ENCODE measurements at places on chromosomes 4 and X. TPM values are rescaled to one million over a fixed set of nuclear protein-coding genes. Genes with fewer than 3 reads are reported as not detected.

GRCh38 chr4:38678078-38678477 is 14.1 kb downstream of the KLF3 start:
- no peak for DNase-seq

Gene NPY2R
- not detected for total RNA-seq

GRCh38 chr4:8201321-8201781 is 2.3 kb downstream of the SH3TC1 start:
- no peak for DNase-seq

DNA sequence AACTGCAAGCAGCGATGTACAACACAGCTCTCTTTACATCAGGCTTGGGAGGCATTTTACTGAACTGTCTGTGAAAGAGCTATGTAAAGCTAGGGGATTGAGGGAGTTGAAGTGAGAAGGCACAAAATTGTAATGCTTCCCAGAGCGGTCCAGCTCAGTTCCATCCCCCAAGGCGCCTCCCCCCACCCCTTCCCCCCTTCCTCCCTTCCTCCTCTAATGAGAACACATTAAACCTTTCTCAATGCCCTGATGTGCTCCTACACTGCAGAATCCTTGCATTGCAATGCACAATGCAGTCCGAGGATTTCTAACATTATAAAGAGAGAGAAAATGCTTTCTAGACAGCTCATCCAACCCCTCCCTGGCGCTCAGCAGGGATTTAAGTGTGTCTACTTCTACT is 73.9 kb downstream of the CXXC4 start:
- no peak for DNase-seq

DNA sequence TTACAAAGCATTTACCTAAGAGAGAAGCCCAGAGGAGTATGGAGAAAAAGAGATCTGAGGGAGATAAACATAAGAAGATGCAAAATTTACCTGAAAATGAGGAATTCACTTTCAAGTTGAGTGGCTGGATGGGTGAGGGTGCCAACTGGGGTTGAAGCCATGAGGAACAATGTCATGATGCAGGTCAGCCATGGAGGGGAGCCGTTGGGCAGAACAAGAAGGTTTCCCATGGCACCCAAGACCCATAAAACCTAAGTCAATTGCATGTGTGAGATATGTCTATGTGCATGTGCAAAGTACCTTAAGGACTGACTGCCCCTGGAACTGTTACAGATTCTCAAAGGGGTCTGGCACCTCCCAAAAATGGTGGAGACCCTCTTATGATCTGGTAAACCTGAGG is 46.6 kb upstream of the PRRG1 start:
- peak; percentile 26 for DNase-seq

Gene GABRQ
- not detected for total RNA-seq

Gene FAM47A
- not detected for total RNA-seq

Gene CXCL1
- not detected for total RNA-seq

- no peak for DNase-seq
Measured at GRCh38 chrX:45449982-45450381, 249.3 kb upstream of the DIPK2B start.

Gene RASSF6
- not detected for total RNA-seq

DNA sequence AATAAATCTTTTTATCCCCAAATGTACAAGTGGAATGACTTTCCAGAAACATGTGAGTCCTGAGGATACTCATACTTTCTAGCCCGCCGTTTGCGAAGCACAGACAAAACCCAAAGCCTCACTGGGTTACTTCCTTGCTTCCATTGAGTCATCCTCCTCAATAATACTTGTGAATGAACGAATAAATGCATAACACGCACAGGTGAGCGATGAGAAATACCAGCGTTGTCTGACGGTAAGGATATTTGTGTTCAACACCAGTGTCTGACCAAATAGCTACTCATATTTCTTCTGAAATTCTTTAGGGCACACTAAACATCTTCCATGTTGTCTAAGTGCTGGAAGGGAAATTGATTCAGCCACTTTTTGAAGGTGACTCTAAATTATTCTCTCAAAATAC is 36.0 kb downstream of the CCNG2 start:
- DNase-seq, result no peak

GRCh38 chr4:88481537-88481936 is 24.6 kb downstream of the HERC5 start:
- DNase-seq, result no peak

DNA sequence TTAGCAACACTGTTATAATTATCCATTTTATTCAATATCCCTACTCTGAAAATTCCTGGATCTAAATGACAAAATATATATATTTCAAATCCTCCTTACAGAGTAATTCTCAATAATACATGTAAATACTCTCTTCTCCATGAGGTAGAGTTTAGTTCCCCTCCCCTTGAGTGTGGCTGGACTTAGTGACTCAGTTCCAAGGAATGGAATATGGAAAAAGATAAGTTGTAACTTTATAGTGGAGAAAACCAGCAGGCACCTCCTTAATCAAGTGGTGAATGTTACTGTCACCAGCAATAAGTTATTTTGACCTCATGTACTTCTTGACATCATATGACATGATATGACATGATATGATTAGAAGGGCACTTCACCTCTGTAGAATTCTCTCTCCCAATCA is 302.0 kb downstream of the RAB28 start:
- no peak for DNase-seq

Gene NMU
- total RNA-seq, result 1.7 TPM

- DNase-seq, result peak; percentile 18
Measured at GRCh38 chr4:91058345-91058744, 931.2 kb downstream of the CCSER1 start.

GRCh38 chrX:9980927-9981326 is 13.8 kb downstream of the CLDN34 start:
- DNase-seq, result no peak

DNA sequence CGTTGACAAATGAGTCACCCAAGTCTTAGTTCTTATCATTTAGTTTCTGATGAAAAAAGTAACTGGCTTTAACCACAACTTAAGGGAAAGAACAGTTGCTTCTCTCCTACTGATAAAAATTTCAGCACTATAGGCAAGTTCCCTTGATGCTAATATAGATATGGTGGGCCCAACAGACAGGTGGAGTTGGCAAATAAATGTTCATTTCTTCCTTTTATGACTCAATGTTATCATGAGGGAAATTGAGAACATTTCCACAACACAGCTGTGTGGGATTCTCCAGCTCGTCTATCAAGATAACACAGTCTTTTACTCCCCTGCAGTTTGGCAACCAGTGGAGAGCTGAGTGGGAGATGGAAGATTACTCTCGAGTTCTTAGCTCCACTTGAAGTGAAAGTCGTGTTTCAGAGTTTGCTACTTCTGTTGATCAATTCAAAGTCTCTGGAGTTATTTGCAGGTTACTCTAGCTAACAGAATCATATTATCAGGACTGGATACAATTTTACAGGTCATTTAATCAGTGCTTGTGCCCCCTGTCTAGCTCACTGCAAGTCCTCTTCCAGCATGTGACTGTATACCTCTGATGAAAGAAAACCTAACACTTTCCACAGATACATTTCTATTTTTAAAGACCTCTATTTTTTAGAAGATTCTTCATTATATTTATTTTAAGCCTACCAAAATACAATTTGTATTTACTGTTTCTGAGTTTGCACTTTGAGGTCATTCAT is 270.6 kb upstream of the GK2 start:
- peak; percentile 63 for DNase-seq

DNA sequence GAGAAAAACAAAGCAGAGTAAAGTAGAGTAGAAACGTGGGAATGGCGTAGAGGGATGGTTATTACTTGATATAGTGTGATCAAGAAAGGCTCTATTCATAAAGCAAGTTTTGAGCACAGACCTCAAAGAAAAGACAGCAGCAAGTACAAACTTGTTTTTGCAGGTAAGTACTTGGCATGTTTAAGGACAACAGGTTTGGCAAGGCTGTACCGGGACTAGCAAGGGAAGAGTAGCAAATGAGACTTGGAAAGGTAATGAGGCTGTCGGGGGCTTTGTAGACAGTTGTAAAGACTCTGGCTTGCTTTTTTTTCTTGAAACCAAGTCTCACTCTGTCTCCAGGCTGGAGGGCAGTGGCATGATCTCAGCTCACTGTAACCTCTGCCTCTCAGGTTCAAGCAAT is 40.9 kb downstream of the NEK1 start:
- no peak for DNase-seq

DNA sequence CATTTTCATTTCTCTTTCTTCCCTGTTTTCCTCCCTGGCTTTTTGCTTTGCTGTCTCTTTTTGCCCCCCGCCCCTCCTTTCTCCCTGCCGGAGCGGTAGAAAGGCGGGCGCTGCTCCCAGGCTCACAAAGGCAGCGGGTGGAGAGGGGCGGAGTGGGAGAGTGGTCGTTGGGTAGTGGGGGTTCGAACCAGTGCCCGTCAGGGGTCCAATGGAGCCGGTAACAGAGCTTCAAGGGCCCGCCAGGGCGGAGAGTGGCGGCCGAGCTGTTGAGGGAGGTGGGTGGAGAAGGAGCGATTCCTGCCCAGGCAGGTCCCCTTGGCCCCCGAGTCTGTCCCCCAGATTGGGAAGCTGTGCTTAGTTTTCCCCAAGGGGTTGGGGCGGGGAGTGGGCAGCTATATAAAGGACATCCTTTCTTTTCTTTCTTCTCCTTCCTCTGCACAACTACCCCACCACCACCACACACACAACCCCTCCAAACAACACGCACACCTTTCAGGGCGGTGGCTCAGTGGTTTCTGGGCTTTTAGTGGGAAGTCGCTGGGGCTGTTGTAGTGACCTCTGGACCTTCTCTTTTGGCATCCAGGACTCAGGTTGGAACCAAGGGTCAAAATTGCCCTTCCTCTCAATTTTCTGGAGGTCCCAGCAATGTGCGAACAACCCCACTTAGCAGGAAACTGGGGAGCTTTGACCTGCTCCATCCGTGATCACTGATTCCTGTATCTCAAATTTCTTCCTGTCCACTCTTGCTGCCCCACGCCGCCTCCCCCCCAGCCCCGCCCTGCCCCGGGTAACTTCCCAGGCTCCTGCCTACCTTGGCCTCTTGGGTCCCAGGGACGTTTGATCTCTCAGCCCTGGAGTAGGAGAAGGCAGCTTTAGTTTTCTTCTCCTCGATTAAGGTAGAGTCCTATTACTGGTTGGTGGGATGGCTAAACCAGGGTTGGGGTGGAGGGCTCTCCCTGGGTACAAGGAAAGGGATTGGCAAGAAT is 1.9 kb downstream of the EFNB1 start:
- no peak for DNase-seq

Gene CTAG1B
- not detected for total RNA-seq

- DNase-seq, result no peak
Measured at GRCh38 chrX:120321520-120322281, 10.4 kb upstream of the TMEM255A start.

- DNase-seq, result no peak
Measured at GRCh38 chr4:123995936-123996335, 599.3 kb downstream of the SPRY1 start.

GRCh38 chrX:155637714-155638113 is 25.0 kb upstream of the TMLHE start:
- no peak for DNase-seq

Gene KLHL13
- 22.0 TPM for total RNA-seq

DNA sequence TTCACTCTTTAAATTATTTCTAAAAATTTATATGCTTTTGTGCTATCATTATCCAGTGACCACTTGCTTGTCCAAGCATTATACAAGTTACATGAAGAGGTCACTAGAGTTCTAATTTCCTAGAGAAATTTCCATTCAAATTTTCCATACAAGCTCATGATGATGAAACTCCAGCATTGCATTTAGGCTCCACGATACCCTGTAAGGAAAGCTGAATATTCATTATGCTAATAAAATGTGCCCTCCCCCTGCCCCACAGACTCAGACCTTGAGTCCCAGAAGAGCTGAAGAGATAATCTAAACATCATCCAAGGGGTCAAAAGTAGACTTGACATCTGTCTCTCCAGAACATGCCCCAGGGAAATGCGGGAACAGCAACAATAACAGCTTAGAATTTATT is 19.6 kb upstream of the FAM156A start:
- peak; percentile 16 for DNase-seq

DNA sequence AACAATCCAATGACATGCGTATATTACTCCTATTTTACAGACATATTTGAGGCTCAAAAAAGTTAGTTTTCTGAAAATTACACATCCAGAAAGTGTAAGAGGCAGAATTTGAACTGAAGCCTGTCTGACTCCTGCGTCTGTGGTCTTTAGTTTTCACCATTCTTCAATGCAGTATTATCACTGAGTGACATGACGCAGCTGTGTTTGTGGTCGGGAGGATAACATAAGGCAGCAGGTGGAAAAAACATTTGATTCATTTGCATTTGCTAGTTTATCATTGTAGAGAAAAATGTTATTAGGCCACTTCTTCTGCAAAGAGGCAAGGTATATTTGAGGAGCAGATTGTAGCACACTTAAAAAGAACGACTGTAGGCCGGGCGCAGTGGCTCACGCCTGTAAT is 186.7 kb downstream of the TENM3 start:
- no peak for DNase-seq

GRCh38 chrX:15856636-15857035 is 2.0 kb upstream of the AP1S2 start:
- no peak for DNase-seq

Gene GRIA2
- total RNA-seq, result not detected

- no peak for DNase-seq
Measured at GRCh38 chrX:15877380-15877779, 22.8 kb upstream of the AP1S2 start.
